Astrocyte (in vitro differentiated cells and primary cell): ENCODE measurements at places on chromosomes 16 and 17. TPM values are rescaled to one million over a fixed set of nuclear protein-coding genes. Genes with fewer than 3 reads are reported as not detected.
A peak's percentile ranks its signal among the peaks of the same experiment; 100 is the strongest.

DNA sequence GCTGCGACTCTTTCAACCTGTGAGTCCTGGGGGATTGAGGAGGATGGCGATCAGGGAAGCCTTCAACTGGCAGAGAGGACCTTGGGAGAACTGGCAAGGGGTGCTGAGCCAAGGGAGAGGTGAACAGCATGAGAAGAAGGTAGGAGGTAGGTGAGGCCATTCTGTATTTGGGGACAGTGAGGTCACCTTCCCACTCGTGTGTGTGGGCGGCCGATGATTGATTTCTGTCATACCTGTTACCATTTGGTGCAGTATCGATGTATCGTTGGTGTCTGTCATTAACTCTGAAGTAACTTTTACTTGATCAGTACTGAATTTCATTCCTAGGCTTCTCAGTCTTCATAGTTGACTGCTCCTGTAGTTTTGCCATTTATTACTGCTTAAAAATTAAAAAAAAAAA lies 3.8 kb downstream of the ARSG start:
- H3K36me3 ChIP-seq = no peaks in the 10 kb centered on the region
- peaks cover 10% of the 10 kb centered on the region for H3K27me3 ChIP-seq
- no peak for DNase-seq
- H3K27ac ChIP-seq = no peak overlapping the region

DNA sequence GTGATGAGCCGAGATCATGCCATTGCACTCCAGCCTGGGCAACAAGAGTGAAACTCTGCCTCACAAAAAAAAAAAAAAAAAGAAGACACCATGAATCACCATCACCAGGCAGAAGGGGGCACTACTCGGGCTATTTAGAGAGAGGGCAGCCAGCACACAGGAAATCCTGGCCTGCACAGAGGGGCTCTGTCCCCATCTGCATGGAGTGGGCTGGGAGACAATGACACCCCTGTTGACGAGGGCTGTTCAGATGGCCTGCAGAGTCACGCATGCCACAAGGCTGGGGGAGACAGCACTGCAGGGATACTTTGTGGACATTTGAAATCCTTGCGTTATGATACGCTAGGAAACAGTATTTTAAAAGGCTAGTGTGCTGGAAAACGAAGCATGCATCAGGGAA lies 48.3 kb downstream of the CUEDC1 start:
- H3K27ac ChIP-seq = no peak overlapping the region
- H3K27me3 ChIP-seq = no peaks in the 10 kb centered on the region
- H3K4me1 ChIP-seq = peaks cover 20% of the 10 kb centered on the region
- no peak for DNase-seq

- H3K27me3 ChIP-seq = no peaks in the 10 kb centered on the region
- H3K27ac ChIP-seq = peak overlapping the region; percentile 84
- DNase-seq = peak; percentile 76
- H3K36me3 ChIP-seq = no peaks in the 10 kb centered on the region
These were observed 20.2 kb downstream of the CRISPLD2 start for GRCh38 chr16:84839956-84840355.

GRCh38 chr16:7218936-7219335 lies 113.7 kb upstream of the RBFOX1 start:
- DNase-seq = no peak
- H3K4me1 ChIP-seq = no peaks in the 10 kb centered on the region
- no peak overlapping the region for H3K27ac ChIP-seq

GRCh38 chr16:56373003-56373402 lies 52.3 kb downstream of the AMFR start:
- H3K4me1 ChIP-seq = peaks cover 2% of the 10 kb centered on the region
- DNase-seq = no peak
- H3K27ac ChIP-seq = no peak overlapping the region
- H3K36me3 ChIP-seq = peaks cover 11% of the 10 kb centered on the region
- H3K27me3 ChIP-seq = no peaks in the 10 kb centered on the region

GRCh38 chr16:9908613-9909012 lies 273.6 kb downstream of the GRIN2A start:
- DNase-seq = no peak
- no peaks in the 10 kb centered on the region for H3K36me3 ChIP-seq
- H3K4me3 ChIP-seq = no peak overlapping the region
- H3K27me3 ChIP-seq = no peaks in the 10 kb centered on the region
- no peaks in the 10 kb centered on the region for H3K4me1 ChIP-seq

DNA sequence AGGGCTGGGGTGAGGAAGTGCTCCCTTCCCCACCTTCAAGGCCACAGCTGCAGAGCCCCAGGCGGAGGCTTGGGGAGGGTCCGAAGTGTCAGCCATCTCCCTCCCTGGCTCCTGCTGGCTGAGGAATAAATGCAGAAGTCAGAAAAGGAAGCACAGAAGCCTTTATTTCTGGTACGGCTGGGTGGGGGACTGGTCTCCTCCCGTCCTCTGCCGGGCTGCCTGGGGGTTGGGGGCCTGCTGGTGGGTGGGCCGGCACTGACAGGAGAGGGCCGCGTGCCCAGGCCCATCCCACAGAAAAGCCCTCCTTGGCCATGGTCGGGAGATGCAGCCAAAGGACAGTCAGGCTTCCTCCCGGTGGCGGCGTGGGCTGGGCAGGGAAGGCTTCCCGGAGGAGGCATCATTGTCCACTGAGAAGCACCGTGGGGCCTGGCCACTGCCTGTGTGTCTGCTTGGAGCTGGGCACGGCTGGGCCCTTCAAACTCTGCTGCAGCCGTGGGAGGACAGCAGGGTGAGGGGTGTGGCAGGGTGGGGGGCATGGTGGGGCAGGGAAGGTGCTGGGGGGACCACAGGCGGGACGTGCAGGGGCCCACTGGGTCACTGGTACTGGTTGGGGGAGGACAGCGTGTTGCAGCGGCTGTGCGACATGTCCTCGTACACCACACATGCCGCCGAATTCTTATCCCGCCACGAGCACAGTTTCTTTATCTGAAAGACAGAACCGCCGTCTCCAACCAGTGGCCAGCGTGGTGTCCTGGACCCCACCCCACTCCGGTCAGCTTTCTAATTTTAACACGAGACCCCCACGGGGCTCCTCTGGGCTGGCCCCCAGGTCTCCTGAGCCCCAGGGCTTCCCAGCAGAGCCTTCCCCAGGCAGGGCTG lies 2.4 kb downstream of the CD7 start:
- no peaks in the 10 kb centered on the region for H3K4me1 ChIP-seq
- H3K4me3 ChIP-seq = no peak overlapping the region
- DNase-seq = no peak
- no peaks in the 10 kb centered on the region for H3K36me3 ChIP-seq

DNA sequence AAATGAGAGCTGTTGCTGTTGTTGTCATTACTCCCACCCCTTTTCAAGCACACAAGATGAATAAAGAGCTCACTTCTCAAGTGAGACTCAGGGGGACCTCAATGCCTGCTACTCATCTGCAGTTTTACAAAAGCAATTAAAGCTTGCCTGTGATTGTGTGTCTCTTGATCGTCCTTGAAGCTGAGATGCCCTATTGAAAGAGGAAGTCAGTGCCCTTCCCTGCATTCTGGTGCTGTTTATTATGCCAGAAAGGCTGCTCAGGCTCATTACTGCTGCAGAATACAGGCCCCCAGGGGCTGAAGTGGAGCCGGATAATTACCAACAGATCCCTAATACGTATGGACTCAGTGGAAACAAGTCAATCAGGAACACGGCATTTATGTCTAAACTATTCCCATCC lies 147.2 kb downstream of the HS3ST2 start:
- no peaks in the 10 kb centered on the region for H3K27me3 ChIP-seq
- DNase-seq = no peak
- no peaks in the 10 kb centered on the region for H3K4me1 ChIP-seq
- no peak overlapping the region for H3K27ac ChIP-seq

GRCh38 chr16:49625311-49626065 lies 230.4 kb downstream of the ZNF423 start:
- no peaks in the 10 kb centered on the region for H3K36me3 ChIP-seq
- no peak overlapping the region for H3K27ac ChIP-seq
- H3K27me3 ChIP-seq = no peaks in the 10 kb centered on the region
- H3K4me1 ChIP-seq = peaks cover 14% of the 10 kb centered on the region
- H3K4me3 ChIP-seq = no peak overlapping the region
- no peak for DNase-seq

- no peak overlapping the region for H3K27ac ChIP-seq
- no peak for DNase-seq
- no peak overlapping the region for H3K4me3 ChIP-seq
- no peaks in the 10 kb centered on the region for H3K27me3 ChIP-seq
These were observed 8.3 kb downstream of the SLC7A6 start for GRCh38 chr16:68272507-68273209.

GRCh38 chr16:67246756-67247191 lies 507 bp downstream of the FHOD1 start:
- H3K36me3 ChIP-seq = no peaks in the 10 kb centered on the region
- peak overlapping the region; percentile 72 for H3K27ac ChIP-seq
- peak overlapping the region; percentile 74 for H3K4me3 ChIP-seq
- no peak for DNase-seq

DNA sequence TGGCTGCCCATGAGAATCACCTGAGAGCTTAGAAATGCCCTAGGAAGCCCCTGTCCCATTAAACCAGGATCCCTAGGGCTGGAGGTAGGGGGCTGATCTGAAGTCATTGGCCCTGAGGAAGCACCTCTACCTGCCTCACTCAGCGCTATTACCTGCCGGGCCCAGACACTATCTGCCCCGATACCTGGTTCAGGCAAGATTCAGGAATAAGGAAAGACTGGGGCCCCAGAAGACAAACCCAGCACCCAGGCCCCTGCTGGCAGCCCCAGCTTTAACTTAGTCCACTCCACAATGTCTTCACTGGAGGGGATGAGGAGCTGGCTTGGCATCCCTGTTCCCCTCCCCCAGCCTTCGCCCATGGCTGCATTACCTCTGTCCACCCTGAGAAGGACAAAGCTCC lies 126.3 kb downstream of the GAS7 start:
- no peak overlapping the region for H3K4me3 ChIP-seq
- H3K36me3 ChIP-seq = no peaks in the 10 kb centered on the region
- H3K27ac ChIP-seq = no peak overlapping the region
- DNase-seq = no peak

GRCh38 chr16:63038397-63039106 lies 1002.3 kb upstream of the CDH8 start:
- H3K4me1 ChIP-seq = no peaks in the 10 kb centered on the region
- no peak overlapping the region for H3K4me3 ChIP-seq
- no peaks in the 10 kb centered on the region for H3K36me3 ChIP-seq
- DNase-seq = no peak
- H3K27ac ChIP-seq = no peak overlapping the region

The KCNAB3 gene
- 1.0 and 1.4 TPM in 2 replicates for total RNA-seq

The TNS4 gene
- not detected in 2 replicates for total RNA-seq

The USP6 gene
- total RNA-seq = 0.86 and 1.1 TPM in 2 replicates

The CUEDC1 gene
- total RNA-seq = 37.4 and 43.7 TPM in 2 replicates
